ENCODE measurements at places on chromosomes 1 and 21. TPM values are rescaled to one million over a fixed set of nuclear protein-coding genes. Genes with fewer than 3 reads are reported as not detected.

- no peak overlapping the region for H3K27ac ChIP-seq
- peaks cover 45% of the 10 kb centered on the region for H3K36me3 ChIP-seq
- no peaks in the 10 kb centered on the region for H3K4me1 ChIP-seq
- no peak for DNase-seq
Measured at GRCh38 chr1:230693777-230694176, 20.1 kb downstream of the AGT start.

DNA sequence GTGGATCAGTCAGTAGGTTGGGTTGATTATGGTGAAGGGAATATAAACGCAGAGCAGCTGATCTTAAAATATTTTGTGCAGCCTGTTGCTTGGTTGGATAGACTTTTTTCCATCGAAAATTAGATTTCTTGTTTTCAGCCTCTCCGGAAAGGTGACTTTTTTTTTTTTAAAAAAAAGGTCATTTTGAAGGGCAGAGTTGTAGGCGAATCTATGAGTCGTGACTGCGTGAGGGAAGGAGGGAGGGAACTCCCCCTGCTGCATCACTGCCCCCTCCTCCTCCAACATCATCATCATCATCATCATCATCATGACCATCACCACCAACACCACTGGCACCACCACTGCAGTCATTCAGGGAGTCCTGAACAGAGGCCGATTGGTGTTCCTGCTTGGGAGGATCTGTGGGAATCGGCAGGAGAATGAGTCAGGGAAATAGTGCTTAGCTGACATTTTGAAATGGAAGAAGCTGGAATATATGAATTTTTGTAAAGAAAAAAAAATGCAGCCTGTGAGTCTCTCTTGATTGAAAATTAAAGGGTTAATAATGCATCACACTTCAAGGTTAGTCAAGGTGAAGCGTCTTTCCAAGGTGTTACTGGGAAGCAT lies 1.2 kb downstream of the ATP1B1 start:
- H3K27ac ChIP-seq: peak overlapping the region; percentile 20
- no peak for DNase-seq
- H3K4me3 ChIP-seq: peak overlapping the region; percentile 68
- no peaks in the 10 kb centered on the region for H3K27me3 ChIP-seq
- H3K4me1 ChIP-seq: peaks cover 18% of the 10 kb centered on the region
- no peaks in the 10 kb centered on the region for H3K36me3 ChIP-seq

- H3K4me1 ChIP-seq: peaks cover 27% of the 10 kb centered on the region
- H3K27me3 ChIP-seq: no peaks in the 10 kb centered on the region
- peak overlapping the region; percentile 89 for H3K4me3 ChIP-seq
- DNase-seq: no peak
- peaks cover 19% of the 10 kb centered on the region for H3K36me3 ChIP-seq
- H3K27ac ChIP-seq: peak overlapping the region; percentile 96
Measured at GRCh38 chr1:145992502-145992936, 3.9 kb downstream of the TXNIP start.

- H3K36me3 ChIP-seq: no peaks in the 10 kb centered on the region
- H3K4me1 ChIP-seq: no peaks in the 10 kb centered on the region
- no peak overlapping the region for H3K27ac ChIP-seq
- no peak overlapping the region for H3K4me3 ChIP-seq
Measured at GRCh38 chr1:105467549-105467948, 1588.9 kb upstream of the PRMT6 start.

GRCh38 chr1:109849655-109850054 lies 61.0 kb upstream of the CSF1 start:
- peaks cover 6% of the 10 kb centered on the region for H3K4me1 ChIP-seq
- no peaks in the 10 kb centered on the region for H3K36me3 ChIP-seq
- H3K27ac ChIP-seq: no peak overlapping the region
- H3K4me3 ChIP-seq: no peak overlapping the region

DNA sequence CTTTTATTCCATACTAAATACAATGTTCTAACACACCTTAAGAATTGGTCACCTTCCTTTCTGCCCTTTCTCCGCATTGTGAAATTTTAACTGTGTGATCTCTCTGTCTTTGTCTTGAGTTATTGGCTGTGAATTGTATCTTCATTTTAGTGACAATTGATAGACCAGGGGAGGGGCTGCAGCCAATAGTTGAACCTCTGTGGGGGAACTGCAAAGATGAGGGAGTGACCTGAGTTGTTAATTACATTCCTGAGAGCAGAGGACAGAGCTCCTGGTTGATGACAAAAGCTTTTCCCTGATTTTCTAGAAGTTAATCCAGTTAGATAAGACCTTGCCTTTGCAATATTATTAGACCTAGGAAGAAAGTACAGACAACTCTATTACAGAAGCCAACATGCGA lies 1535.7 kb downstream of the BRINP3 start:
- no peaks in the 10 kb centered on the region for H3K4me1 ChIP-seq
- H3K27me3 ChIP-seq: no peaks in the 10 kb centered on the region

DNA sequence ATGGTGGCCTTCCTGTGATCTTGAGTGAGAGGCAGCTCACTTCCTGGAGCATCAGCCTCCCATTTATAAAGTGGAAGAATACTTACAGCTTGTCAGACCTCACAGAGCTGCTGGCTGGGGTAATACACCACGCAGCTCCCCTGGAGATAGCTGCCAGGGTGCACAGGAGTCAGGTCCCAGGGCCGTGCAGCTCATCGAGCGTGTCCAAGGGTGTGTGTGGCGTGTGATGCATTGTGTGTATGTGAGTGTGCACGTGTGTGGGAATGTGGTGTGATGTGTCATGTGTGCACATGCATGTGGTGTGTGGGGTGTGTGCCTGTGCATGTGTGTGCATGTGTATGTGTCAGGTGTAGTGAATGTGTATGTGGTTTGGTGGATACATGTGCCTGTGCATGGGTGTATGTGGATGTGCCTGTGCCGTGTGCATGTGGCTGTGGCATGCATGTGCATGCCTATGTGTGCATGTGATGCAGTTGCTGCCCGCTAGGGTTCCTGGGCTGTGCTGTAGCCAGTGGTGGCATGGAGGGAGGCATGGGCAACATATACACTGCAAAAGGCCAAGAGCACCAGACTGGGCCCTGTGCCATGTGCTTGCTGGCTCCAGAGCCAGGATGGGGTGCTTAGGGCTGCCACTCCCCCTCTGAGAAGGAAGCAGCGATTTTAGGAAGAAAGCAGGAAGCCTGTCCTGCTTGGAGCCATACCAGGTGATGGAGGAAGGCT lies 24.6 kb downstream of the WNT3A start:
- DNase-seq: no peak
- H3K27me3 ChIP-seq: no peaks in the 10 kb centered on the region

- H3K36me3 ChIP-seq: no peaks in the 10 kb centered on the region
- no peak for DNase-seq
- H3K27me3 ChIP-seq: no peaks in the 10 kb centered on the region
- H3K4me3 ChIP-seq: no peak overlapping the region
- peaks cover 39% of the 10 kb centered on the region for H3K4me1 ChIP-seq
Measured at GRCh38 chr1:35544976-35545375, 12.2 kb downstream of the KIAA0319L start.

- no peak overlapping the region for H3K27ac ChIP-seq
- H3K4me1 ChIP-seq: no peaks in the 10 kb centered on the region
- DNase-seq: no peak
- no peaks in the 10 kb centered on the region for H3K27me3 ChIP-seq
- no peaks in the 10 kb centered on the region for H3K36me3 ChIP-seq
- H3K4me3 ChIP-seq: no peak overlapping the region
Measured at GRCh38 chr1:173329726-173330125, 122.6 kb upstream of the TNFSF4 start.

DNA sequence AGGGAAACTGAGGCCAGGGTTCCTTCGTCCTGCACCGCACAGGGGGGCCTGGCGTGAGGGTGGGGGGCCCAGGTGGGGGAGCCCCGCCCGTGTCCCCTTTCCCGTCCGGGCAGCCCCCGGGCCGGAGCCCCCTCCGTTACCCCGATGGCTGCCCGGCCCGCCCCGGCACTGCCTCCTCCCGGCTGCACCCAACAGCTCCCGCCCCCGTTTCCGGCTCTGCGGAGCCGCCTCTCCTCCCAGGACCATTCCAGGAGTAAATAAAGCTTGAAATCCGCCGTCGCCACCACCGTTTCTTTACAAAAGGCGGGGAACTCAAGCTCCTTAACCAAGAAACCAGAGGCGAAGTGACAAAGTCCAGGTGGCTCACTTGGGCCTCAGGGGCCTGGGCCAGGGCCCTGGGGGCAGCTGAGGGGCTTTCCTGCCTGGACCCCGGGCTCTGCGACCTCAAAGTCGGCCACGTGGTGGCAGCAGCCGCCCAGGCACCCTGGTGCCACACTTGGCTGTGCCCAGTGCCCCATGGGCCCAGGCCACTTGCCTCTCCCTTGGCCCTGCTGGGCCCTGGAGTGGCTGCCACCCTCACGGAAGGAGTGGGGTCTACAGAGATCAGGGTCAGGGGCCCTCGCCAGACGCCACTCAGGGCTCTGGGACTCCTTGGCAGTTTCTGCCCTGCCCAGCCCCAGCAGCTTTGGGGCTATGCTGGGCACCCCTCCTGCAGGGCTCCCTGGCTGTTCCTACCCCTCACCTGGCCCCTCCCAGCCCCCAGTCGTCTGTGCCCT lies 514 bp upstream of the FAAP20 start:
- H3K4me1 ChIP-seq: peaks cover 69% of the 10 kb centered on the region
- peak overlapping the region; percentile 58 for H3K4me3 ChIP-seq
- no peaks in the 10 kb centered on the region for H3K27me3 ChIP-seq
- no peaks in the 10 kb centered on the region for H3K36me3 ChIP-seq

GRCh38 chr1:226525750-226526149 lies 22.8 kb upstream of the STUM start:
- no peaks in the 10 kb centered on the region for H3K4me1 ChIP-seq
- no peak for DNase-seq
- no peaks in the 10 kb centered on the region for H3K36me3 ChIP-seq
- H3K27me3 ChIP-seq: no peaks in the 10 kb centered on the region

GRCh38 chr1:98940069-98940721 lies 64.5 kb downstream of the PLPPR5 start:
- no peaks in the 10 kb centered on the region for H3K27me3 ChIP-seq
- no peaks in the 10 kb centered on the region for H3K4me1 ChIP-seq
- DNase-seq: no peak
- H3K27ac ChIP-seq: no peak overlapping the region

GRCh38 chr1:155272466-155273342 lies 600 bp downstream of the CLK2 start:
- H3K36me3 ChIP-seq: peaks cover 32% of the 10 kb centered on the region
- peak overlapping the region; percentile 81 for H3K4me3 ChIP-seq
- H3K27ac ChIP-seq: peak overlapping the region; percentile 93
- H3K4me1 ChIP-seq: peaks cover 24% of the 10 kb centered on the region
- H3K27me3 ChIP-seq: no peaks in the 10 kb centered on the region
- DNase-seq: no peak

DNA sequence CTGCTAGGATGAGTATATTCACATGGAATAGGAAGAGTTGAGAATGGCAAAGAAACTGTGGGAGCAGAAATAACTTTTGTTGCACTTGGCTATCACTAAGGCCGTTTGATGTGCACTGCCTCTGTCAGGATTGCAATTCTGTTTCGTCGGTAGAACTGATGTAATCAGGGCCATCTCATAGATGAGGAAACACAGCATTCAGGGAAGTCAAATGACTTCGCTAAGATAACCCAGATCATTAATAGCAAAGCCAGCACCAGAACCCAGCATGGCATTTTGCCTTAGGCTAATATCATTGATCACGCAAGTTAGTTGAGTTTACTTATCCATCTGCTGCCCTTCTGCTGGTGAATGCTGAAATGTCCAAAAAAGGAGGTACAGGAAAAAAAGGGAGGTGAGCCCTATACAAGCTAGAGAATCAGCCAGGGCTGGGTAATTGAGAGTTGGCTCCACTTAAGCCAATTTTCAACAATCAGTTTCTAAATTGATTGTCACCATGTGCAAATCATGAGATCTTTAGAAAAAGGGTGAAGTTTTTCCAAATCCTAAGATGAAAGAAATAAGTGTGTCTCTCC lies 7.6 kb downstream of the RASSF5 start:
- no peak overlapping the region for H3K27ac ChIP-seq
- H3K27me3 ChIP-seq: no peaks in the 10 kb centered on the region
- H3K4me1 ChIP-seq: peaks cover 39% of the 10 kb centered on the region
- no peak overlapping the region for H3K4me3 ChIP-seq

DNA sequence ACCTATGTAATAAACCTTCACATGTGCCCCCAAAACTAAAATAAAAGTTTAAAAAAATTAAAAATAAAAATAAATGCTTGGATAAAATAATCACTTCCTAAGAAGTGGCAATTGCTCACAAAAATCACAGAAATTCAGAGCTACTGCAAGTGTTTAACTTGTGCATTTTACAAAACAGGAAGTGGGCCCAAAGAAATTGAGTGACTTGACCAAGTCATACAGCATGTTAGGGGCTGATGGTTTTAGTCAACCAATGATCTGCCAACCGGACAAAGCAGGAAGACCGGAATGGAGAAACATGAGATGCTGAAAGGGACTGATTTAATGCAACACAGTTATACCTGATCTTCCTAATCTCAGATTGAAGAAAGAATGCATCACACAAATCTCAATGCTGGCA lies 96.5 kb downstream of the SMYD2 start:
- H3K36me3 ChIP-seq: peaks cover 14% of the 10 kb centered on the region
- no peaks in the 10 kb centered on the region for H3K4me1 ChIP-seq
- no peak for DNase-seq
- H3K4me3 ChIP-seq: no peak overlapping the region
- H3K27me3 ChIP-seq: no peaks in the 10 kb centered on the region

DNA sequence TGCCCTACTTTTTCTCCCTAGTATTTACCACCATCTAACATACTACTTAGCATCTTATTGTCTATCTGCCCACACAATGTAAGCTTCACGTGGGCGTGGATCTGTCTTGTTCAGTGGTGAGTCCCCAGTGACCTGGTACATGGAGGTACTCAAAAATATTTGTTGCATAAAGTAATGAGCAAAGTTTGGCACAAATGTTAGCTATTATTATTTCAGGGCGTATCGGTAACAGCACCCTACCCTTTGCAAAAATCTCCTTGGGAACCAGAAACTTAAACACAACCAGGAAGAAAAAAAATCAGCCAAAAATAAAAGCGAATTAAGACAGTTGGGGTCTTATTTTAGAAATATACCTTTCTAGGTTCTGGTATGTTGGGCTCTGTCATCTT lies 454 bp upstream of the NENF start:
- no peaks in the 10 kb centered on the region for H3K36me3 ChIP-seq
- H3K27me3 ChIP-seq: no peaks in the 10 kb centered on the region
- DNase-seq: no peak
- H3K27ac ChIP-seq: peak overlapping the region; percentile 76
- H3K4me1 ChIP-seq: peaks cover 21% of the 10 kb centered on the region
- peak overlapping the region; percentile 77 for H3K4me3 ChIP-seq

- no peaks in the 10 kb centered on the region for H3K4me1 ChIP-seq
- H3K27ac ChIP-seq: no peak overlapping the region
- H3K36me3 ChIP-seq: no peaks in the 10 kb centered on the region
Measured at GRCh38 chr21:32184485-32184884, 94.4 kb downstream of the MIS18A start.

DNA sequence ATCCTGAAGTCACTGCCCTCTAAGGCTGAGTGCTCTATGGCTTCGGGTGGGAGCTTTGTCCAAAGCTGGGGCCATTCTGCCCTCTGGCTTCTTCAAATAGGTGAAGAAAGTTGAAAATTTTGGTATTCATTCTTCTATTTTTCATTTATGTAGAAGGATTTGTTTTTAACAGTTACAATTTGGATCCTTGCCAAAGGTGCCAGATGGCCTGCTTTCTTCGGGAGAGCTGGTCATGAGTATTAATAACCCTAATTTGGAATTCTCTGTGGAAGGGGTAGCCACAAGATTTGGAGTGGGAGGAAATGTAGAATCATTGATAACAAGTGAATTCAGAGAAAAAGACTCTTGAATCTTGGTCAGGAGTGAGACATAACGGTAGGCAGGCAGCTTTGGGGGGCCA lies 370.4 kb upstream of the ST6GALNAC5 start:
- H3K4me3 ChIP-seq: no peak overlapping the region
- H3K27ac ChIP-seq: no peak overlapping the region
- H3K36me3 ChIP-seq: no peaks in the 10 kb centered on the region
- no peak for DNase-seq
- H3K4me1 ChIP-seq: no peaks in the 10 kb centered on the region

The ADAMTS4 gene
- 78.3 TPM for total RNA-seq

The LCE3E gene
- 2.2 TPM for total RNA-seq

The TFF2 gene
- not detected for total RNA-seq

Measured in vagina (tissue), 2 donors.